ENCODE measurements at places on chromosomes 2 and 18. TPM values are rescaled to one million over a fixed set of nuclear protein-coding genes. Genes with fewer than 3 reads are reported as not detected.

Gene LBX2
- 2.3 TPM for total RNA-seq

Gene TM4SF20
- total RNA-seq, result not detected

Gene OSBPL1A
- total RNA-seq, result 33.3 TPM

DNA sequence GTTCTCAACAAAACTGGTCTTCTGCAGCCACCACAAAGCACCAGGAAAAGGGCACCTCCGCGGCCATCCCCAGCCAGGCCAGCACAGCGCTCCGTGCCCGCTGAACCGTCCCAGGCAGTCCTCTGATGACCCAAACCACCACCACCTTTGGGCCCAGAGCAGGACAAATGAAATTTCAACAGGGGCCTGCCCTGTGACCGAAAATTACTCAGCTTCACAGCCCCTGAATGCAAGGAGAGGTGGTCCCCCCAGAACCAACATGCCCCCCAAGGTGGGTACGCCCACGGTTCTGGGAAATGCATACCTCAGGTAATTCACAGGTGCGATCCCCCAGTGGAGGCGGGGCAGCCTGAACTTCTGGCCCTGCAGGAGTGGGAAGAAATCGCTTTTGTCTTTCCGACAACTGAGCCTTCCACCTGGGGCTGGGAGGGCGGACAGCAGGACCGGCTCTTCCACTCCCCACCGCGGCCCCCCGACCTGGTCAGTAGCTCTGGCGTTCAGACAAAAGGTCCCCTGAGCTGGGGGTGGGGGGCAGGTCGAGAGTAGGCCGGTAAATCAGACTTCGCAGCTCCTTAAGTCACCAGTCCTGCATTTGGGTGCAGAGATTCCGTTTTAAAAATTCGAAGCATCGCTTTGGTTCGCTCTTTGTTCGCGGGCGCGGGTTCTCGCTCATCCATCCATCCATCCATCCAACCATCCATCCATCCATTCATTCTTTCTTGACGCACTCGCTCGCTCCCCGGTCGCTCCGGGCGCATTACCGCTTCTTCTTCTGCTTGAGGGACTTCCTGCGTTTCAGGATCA lies 1.4 kb downstream of the ARL4C start:
- peaks cover 28% of the 10 kb centered on the region for H3K36me3 ChIP-seq
- DNase-seq, result no peak
- H3K27ac ChIP-seq, result peak overlapping the region; percentile 86
- no peaks in the 10 kb centered on the region for H3K27me3 ChIP-seq
- peak overlapping the region; percentile 97 for H3K4me3 ChIP-seq

- H3K27ac ChIP-seq, result no peak overlapping the region
- no peak for DNase-seq
- H3K4me1 ChIP-seq, result peaks cover 4% of the 10 kb centered on the region
- H3K27me3 ChIP-seq, result peaks cover 12% of the 10 kb centered on the region
Measured at GRCh38 chr2:58853420-58853819, 612.3 kb upstream of the FANCL start.

Measured in chondrocyte (in vitro differentiated cells).